H9 (cell line): ENCODE measurements at places on chromosomes 6 and 20.

GRCh38 chr6:93886416-93886815 is 467.1 kb upstream of the EPHA7 start:
- no peak for DNase-seq

DNA sequence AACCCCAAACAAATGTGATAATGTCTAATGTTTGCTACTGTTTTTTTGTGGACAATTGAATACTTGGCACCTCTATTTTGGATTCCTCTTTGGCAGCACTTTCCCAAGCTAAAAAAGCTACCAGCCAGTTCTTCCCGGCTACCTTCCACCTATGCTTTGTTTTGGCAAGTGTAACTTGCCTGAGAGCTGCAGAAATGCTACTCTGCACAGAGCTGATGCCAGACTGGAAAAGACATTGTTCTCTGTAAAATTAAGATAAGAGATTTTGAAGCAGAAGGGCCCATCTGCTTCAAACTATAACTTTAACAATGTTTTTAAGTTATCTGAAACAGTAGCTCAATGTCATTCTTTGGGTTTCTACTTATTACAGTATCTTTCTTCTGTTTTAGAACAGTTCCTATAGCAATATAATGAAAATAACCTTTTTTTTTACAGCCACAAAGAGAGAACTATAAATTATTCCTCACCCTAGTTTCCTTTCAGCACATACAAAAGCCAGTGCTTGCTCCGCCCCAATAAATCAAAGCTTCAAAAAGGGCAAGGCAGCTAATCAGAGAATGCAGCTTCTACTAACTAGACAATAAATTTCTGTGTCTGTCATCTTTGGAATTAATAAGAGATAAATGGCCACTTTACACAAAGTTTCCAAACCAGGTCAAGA is 183.1 kb downstream of the UBE3D start:
- DNase-seq = no peak

DNA sequence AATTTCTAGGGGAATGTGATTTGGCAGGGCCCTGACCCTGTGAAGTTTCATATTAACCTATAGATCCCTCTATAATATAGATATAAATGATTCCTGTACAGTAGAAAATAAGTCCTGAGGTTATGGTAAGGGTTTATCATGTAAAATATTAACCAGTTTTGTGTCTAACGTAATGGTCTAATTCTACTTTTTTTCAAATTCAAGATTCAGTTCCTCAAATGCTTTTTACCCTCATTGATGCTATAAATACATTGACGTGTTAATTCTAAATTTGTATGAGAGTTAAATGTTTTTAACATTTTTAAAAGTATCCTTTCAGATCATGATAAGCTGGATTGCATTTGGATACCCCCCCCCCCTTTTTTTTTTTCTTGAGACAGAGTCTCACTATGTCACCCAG is 169.4 kb downstream of the MEI4 start:
- DNase-seq = no peak

DNA sequence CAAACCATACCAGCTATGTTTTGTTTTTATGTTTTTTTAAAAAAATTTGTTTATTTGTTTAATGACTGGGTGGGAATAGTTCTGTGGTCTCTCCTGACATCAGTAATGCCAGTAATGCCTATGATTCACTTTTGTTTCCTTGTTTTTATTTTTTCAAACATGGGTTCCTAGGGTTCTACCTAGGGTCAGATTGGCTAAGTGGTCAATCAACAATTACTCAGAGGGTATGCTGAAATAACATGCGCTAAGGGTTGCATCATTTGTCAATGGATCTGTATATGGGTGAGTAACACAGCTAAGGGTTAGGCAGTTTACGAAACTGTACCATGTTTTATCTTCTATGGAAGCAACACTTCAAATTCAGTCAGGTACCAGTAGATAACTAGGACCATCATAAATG is 583.8 kb upstream of the GJE1 start:
- no peak for DNase-seq

- DNase-seq = no peak
Measured at GRCh38 chr6:14451594-14452374, 334.2 kb downstream of the CD83 start.

DNA sequence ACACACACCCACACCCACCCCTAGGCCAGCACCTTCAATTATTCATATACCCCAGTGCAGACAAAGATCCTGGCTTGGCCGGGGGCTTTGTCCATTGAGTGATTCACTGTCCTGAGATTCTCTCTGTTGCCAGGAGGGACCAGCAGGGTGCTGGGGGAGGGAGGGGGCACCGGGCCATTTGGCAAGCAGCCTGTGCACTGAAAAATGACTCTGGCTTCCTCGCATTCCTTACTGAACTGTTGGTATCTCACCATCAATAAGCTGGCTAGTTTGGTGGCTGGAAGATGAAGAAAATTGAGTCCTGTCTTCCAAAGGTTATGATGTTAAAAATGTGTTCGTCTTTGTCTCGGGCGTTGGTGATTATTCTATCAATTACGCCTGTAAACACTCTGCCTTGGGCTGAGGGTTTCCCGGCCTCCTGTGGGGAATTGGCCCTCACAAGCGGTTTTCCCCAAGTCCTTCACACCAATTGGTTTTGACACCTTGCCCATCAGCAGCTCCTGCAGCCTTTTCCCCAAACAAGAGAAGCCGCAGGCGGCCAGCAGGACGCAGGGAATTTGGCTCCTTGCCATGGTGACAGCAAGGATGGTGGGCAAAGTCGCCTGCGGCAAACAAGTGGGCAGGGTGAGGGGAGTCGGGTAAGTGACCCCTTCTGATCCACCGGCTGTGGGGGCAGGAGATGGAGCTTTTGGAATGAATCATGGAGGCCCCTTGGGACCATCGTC is 4.9 kb downstream of the VSTM2L start:
- DNase-seq = peak; percentile 53

DNA sequence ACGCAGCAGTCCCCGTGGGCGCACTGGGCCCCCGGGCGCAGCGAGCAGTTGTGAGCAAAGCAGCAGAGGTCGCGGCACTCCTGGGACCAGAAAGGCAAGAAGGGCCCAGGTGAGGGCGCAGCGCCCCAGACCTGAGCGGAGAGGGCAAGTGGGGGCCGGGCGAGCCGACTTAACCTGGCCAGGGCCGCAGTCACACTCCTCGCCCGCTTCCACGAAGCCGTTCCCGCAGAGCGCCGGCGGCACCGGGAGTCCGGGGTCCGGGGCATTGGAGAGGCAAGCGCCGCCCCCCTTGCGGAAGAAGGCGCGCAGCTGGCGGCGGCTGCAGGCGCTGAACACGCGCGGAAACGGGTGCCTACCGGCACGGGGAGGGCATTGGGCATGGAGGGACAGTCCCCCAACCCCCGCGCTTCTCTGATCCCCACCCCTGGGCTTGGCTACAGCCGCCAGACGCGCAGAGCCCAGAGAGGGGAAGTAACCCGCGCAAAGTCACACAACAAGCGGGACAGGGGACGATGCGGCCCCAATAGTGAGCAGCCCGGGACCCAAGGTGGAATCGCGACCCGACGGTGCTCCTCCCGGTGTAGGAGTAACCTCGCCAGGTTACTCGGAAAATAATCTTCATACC is 9.2 kb downstream of the ADAM33 start:
- DNase-seq = peak; percentile 52

- DNase-seq = no peak
Measured at GRCh38 chr20:47503685-47504084, 2.0 kb downstream of the NCOA3 start.

DNA sequence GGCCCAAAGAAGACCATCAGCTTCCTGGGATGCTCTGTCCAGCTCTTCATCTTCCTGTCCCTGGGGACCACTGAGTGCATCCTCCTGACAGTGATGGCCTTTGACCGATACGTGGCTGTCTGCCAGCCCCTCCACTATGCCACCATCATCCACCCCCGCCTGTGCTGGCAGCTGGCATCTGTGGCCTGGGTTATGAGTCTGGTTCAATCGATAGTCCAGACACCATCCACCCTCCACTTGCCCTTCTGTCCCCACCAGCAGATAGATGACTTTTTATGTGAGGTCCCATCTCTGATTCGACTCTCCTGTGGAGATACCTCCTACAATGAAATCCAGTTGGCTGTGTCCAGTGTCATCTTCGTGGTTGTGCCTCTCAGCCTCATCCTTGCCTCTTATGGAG is 5.1 kb downstream of the OR2H1 start:
- no peak for DNase-seq

DNA sequence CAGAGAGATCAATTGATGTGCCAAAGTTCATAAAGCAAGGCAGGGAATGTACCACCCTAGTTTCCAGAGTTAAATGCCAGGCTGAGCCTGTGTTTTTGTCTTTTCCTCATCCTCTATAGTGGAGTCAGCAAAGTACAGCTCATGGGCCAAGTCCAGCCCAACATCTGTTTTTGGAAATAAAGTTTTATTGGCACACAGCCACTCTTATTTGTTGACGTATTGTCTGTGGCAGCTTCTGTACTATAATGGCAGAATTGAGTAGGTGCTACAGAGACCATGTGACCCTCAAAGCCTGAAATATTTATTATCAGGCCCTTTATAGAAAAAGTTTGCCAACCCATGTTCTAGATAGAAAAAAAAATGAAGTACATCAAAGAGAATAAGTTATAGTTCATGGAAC is 187.0 kb downstream of the TSHZ2 start:
- DNase-seq = no peak

DNA sequence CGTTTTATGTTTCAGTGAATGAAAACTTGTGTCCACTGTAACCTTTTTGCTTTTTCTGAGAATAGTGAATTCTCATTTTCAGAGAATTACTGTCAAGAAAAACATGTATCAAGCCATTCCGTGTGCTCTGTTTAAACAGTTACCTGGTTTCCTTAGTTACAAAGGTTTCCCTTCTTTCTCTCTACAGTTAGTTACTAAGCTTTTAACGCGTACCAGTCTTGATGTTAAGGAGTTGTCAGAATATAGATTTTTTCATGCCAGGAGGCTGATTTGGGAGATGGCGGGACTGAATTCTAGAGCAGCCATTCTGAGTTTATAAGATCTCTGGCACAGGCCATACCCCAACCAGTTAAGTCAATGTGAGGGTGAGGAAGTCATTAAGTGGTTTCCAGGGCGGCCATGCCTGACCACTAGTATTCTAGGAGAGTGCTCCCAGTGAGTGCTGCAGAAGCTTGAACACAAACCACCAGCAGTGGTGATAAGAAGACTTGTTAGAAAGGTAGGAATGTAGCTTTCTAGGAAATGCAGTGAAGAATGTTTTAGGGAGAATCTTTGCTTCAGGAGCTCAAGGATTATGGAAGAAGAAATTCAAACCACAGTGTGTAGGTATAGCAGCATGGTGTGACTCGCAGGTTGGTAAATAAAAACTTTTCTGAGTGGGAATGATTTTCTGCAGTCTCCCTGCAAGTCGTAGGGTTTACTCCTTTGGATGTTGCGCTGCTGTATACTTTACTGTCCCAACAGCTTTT is 112.9 kb downstream of the JARID2 start:
- no peak for DNase-seq

DNA sequence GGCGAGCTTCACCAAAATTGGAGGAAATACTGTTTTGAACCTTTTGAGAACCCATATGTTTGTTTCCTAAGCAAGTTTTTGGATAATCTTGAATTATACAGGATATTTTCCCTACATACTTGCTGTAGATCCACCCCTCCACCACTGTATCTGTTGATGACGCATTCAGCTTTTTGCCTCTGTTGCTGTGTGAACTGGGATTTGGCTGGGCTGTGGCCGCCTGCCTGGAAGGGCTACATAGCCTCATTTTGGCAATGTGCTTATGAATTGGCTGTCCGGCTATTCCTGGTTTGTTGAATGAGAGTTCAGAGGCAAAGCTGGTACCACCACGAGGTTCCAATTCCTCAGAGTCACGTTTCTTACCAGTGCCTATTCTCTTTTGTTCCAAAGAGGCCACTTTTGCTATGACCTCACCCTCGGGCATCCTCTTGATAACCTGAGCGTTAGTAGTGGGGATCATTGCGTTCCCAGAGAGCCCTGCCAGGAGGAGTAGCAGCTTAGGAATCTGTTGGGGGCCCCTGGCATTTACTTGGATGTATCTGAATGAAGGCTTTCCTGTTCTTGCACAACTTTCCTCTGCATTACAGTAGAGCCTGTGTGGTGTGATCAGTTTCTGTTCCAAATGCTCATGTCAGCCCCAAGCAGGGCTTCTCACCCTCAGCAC is 6.4 kb downstream of the FAM83D start:
- DNase-seq = no peak
